Neuronal stem cell (in vitro differentiated cells): ENCODE measurements at places on chromosomes 12 and 14.
A peak's percentile ranks its signal among the peaks of the same experiment; 100 is the strongest.

- no peak for DNase-seq
- H3K4me1 ChIP-seq = peaks cover 2% of the 10 kb centered on the region
- H3K4me3 ChIP-seq = no peak overlapping the region
- H3K36me3 ChIP-seq = no peaks in the 10 kb centered on the region
- no peaks in the 10 kb centered on the region for H3K27me3 ChIP-seq
- H3K27ac ChIP-seq = no peak overlapping the region
Observed at GRCh38 chr12:89183985-89184435, 168.3 kb downstream of the DUSP6 start.

GRCh38 chr14:32733015-32733414, 205.7 kb upstream of the NPAS3 start:
- no peaks in the 10 kb centered on the region for H3K36me3 ChIP-seq
- H3K27ac ChIP-seq = no peak overlapping the region
- peaks cover 5% of the 10 kb centered on the region for H3K4me1 ChIP-seq
- no peak overlapping the region for H3K4me3 ChIP-seq
- no peak for DNase-seq
- H3K27me3 ChIP-seq = no peaks in the 10 kb centered on the region

- no peak overlapping the region for H3K27ac ChIP-seq
- H3K4me1 ChIP-seq = no peaks in the 10 kb centered on the region
- no peak for DNase-seq
- no peak overlapping the region for H3K4me3 ChIP-seq
Observed at GRCh38 chr12:83074358-83074894, 387.7 kb downstream of the TMTC2 start.

DNA sequence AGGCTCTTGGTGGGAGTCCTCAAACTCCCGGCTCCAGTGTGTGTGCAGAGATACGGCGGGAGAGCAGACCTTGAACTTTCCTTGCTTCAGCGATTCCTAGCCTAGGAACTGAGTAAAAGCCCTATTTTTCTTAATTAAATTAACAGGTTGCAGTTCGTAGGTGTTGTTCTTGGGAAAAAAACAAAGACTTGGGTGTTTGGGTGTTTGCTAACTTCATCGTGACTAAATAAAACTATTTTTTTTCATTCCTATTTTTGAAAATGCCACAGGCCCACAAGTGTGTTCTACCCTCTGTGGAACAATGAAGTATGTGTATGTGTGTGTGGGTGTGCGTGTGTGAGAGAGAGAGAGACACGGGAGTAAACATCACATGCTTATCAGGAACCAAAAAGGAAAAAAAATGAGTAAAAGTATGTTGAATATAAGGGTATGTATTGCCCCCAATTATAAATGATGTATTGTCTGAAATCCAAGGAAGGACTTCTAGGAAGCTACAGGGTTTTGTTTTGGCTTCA, 651 bp downstream of the TMEM117 start:
- H3K27ac ChIP-seq = no peak overlapping the region
- H3K36me3 ChIP-seq = no peaks in the 10 kb centered on the region
- no peak for DNase-seq
- no peaks in the 10 kb centered on the region for H3K4me1 ChIP-seq
- peak overlapping the region; percentile 87 for H3K4me3 ChIP-seq

- H3K27me3 ChIP-seq = no peaks in the 10 kb centered on the region
- H3K4me1 ChIP-seq = peaks cover 3% of the 10 kb centered on the region
- DNase-seq = no peak
- no peak overlapping the region for H3K27ac ChIP-seq
- H3K36me3 ChIP-seq = no peaks in the 10 kb centered on the region
Observed at GRCh38 chr12:71045781-71046180, 112.0 kb downstream of the TSPAN8 start.

- no peak overlapping the region for H3K27ac ChIP-seq
- H3K27me3 ChIP-seq = no peaks in the 10 kb centered on the region
- DNase-seq = peak; percentile 36
- no peaks in the 10 kb centered on the region for H3K36me3 ChIP-seq
Observed at GRCh38 chr12:85325442-85325841, 45.4 kb downstream of the ALX1 start.

GRCh38 chr12:76391461-76391860, 43.2 kb upstream of the BBS10 start:
- no peak overlapping the region for H3K4me3 ChIP-seq
- no peak for DNase-seq
- H3K4me1 ChIP-seq = no peaks in the 10 kb centered on the region
- H3K27me3 ChIP-seq = no peaks in the 10 kb centered on the region
- no peak overlapping the region for H3K27ac ChIP-seq

- no peak overlapping the region for H3K27ac ChIP-seq
- H3K4me1 ChIP-seq = no peaks in the 10 kb centered on the region
- no peaks in the 10 kb centered on the region for H3K36me3 ChIP-seq
Observed at GRCh38 chr14:28130610-28131284, 635.8 kb upstream of the FOXG1 start.

DNA sequence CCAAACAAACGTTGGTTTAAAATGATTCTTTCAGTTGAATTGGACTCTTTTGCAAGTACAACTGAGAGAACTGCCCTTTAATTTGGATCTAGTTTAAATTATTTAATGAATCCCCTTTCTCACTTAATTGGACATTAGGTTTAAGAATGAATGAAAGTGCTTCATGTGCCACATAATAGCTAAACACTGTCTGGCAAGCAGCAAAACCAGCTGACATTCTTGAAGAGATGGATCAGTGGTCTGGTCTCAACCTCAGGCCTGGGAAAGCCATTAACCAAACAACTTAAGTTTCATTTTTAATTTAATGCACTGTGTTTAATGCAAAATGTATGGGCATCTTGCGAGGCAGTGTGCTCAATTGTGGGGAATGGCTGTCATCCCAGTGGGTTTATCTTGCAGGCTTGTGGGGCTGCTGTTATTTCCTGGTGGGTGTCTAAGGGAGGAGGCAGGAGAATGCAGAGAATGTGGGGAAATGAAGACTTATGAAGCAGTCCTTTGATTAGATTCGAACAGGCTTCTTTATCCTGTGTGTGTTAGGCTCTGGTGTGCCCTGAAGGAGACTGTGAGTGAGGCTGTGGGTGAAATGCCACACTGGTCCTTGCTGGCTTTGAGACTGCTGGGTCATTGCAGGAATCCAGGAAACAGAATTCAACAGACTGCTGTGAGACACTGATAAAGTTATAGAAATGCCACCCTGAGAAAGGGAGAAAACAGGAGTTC, 144.1 kb upstream of the PELI2 start:
- no peak overlapping the region for H3K4me3 ChIP-seq
- no peak for DNase-seq
- no peaks in the 10 kb centered on the region for H3K36me3 ChIP-seq
- H3K27me3 ChIP-seq = no peaks in the 10 kb centered on the region
- peaks cover 6% of the 10 kb centered on the region for H3K4me1 ChIP-seq

- no peak for DNase-seq
- H3K4me3 ChIP-seq = no peak overlapping the region
- no peaks in the 10 kb centered on the region for H3K27me3 ChIP-seq
- H3K4me1 ChIP-seq = no peaks in the 10 kb centered on the region
- no peaks in the 10 kb centered on the region for H3K36me3 ChIP-seq
- H3K27ac ChIP-seq = no peak overlapping the region
Observed at GRCh38 chr12:15505616-15506015, 183.3 kb downstream of the PTPRO start.

DNA sequence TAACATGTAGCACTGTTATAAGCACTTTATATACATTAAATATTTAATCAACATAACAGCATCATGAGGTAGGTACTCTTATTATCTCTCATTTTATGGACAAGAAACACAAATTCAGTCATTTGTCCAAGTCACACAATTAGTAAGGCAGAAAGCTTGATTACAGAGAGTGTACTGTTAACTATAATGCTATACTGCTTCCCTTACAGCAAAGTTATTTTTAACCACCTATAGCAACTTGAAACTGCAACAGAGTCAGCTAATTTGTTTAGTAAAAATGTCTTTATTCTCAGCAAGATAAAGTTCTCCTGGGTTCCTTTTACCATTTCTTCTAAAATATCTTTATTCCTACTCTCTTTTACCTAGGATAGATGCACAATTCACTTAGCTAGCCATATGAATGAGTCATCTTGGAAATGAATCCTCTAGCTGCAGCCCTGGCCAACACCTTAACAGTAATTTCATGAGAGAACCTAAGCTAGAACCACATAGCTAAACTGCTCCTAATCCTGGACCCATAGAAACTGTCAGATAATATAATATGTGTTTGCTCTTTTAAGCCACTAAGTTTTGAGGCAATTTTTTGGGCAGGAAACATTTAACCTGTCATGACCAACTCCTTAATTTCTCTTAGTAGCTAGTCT, 90.2 kb upstream of the HECTD1 start:
- DNase-seq = no peak
- H3K27me3 ChIP-seq = no peaks in the 10 kb centered on the region
- no peaks in the 10 kb centered on the region for H3K36me3 ChIP-seq
- H3K4me3 ChIP-seq = no peak overlapping the region
- no peaks in the 10 kb centered on the region for H3K4me1 ChIP-seq

DNA sequence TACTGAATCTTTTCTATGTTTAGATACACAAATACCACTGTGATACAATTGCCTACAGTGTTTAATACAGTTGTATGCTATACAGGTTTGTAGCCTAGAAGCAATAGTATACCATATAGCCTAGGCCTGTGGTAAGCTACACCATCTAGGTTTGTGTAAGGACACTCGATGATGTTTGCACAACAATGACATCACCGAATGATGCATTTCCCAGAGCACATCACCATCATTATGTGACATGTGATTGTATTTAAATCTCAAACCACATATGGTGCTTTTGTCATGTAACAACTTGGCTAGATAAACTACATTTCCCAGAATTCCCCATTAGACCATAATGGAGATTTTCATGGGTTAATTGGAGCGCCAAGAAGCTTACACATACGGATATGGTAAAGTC, 128.4 kb upstream of the CPNE8 start:
- no peak for DNase-seq
- H3K4me3 ChIP-seq = no peak overlapping the region
- H3K4me1 ChIP-seq = no peaks in the 10 kb centered on the region
- H3K27me3 ChIP-seq = no peaks in the 10 kb centered on the region
- no peak overlapping the region for H3K27ac ChIP-seq

GRCh38 chr12:3897371-3897971, 24.3 kb upstream of the PARP11 start:
- no peaks in the 10 kb centered on the region for H3K36me3 ChIP-seq
- peaks cover 26% of the 10 kb centered on the region for H3K4me1 ChIP-seq
- H3K4me3 ChIP-seq = no peak overlapping the region

- no peaks in the 10 kb centered on the region for H3K36me3 ChIP-seq
- no peaks in the 10 kb centered on the region for H3K27me3 ChIP-seq
- DNase-seq = peak; percentile 30
- H3K27ac ChIP-seq = no peak overlapping the region
- no peaks in the 10 kb centered on the region for H3K4me1 ChIP-seq
- no peak overlapping the region for H3K4me3 ChIP-seq
Observed at GRCh38 chr14:54010981-54011380, 54.4 kb upstream of the BMP4 start.
